ENCODE measurements at places on chromosomes 11 and 22. TPM values are rescaled to one million over a fixed set of nuclear protein-coding genes. Genes with fewer than 3 reads are reported as not detected.
A peak's percentile ranks its signal among the peaks of the same experiment; 100 is the strongest.

DNA sequence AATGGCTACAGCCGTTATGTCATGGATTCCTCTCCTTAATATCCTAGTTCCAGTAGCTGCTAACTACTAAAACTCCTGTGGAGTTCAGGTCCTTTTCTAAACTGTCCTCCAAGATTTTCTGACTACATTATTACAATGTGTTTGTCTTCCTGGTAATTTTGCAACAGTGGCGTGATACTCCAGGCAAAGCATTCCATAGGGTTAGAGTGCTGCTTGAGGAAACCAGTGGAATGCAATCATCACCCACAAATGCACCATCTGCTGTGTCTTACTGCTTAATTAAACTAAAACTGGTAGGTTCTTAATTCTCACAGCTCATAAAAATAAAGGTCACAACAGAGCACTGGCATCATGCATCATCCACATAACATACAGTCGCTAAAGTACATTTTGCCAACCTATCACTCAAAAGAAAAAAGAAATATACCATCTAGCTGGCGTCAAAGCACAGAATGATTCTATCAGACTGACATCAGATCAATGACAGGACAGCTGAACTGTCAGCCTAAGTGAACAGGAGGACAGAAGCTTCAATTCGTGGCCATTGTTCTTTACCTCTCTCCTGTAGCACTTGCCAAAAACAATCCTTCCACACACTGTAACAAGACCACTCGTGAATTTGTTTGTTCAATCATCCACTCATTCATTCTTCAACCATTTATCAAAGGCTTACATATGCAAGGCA is 182.5 kb downstream of the CADM1 start:
- no peak for DNase-seq

- no peak for DNase-seq
These were observed 98.0 kb upstream of the TBCEL start for GRCh38 chr11:120925944-120926343.

- no peak for DNase-seq
These were observed 26.9 kb downstream of the SIK3 start for GRCh38 chr11:117071344-117071787.

DNA sequence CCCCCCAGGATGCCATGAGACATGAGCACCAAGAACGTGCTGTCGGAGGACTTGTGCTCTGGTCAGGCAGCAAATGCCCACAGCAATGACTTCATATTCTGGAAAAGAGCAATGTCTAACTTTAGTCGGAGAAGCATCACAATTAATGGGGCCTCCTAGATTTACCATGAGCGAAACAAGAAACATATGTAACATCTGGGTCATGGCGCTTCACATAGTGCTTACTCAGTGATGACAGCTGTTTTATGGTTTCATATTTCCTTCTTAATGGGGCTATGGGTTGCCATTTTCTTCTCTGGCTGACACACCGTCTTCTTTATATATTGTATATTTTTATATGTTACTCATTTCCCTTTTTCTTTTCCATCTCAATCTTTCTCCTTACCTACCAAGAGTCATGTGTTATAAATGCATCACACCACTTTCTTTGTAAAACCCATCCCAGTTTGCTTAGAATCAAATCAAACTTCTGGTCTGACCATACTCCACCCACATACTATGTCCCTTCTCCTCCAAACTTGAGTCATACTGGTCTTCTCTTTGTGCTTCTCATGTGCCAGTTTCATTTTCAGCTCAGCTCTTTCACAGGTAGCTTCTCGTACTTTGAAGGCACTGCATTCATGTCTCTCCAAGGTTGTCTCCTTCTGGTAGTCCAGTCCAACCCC is 9.4 kb upstream of the CASP12 start:
- peak; percentile 57 for DNase-seq

The TYR gene
- not detected for total RNA-seq

The SLC15A3 gene
- 4.0 TPM for total RNA-seq
